ENCODE measurements at places on chromosomes 6 and 20.

GRCh38 chr6:8441452-8441851 is 6.1 kb upstream of the SLC35B3 start:
- no peak for DNase-seq

GRCh38 chr20:60255415-60255814 is 297.2 kb downstream of the CDH26 start:
- no peak for DNase-seq

- no peak for DNase-seq
These were observed 105.3 kb upstream of the BMP5 start for GRCh38 chr6:55980627-55981211.

GRCh38 chr6:113562248-113562647 is 294.9 kb upstream of the MARCKS start:
- DNase-seq, result no peak

DNA sequence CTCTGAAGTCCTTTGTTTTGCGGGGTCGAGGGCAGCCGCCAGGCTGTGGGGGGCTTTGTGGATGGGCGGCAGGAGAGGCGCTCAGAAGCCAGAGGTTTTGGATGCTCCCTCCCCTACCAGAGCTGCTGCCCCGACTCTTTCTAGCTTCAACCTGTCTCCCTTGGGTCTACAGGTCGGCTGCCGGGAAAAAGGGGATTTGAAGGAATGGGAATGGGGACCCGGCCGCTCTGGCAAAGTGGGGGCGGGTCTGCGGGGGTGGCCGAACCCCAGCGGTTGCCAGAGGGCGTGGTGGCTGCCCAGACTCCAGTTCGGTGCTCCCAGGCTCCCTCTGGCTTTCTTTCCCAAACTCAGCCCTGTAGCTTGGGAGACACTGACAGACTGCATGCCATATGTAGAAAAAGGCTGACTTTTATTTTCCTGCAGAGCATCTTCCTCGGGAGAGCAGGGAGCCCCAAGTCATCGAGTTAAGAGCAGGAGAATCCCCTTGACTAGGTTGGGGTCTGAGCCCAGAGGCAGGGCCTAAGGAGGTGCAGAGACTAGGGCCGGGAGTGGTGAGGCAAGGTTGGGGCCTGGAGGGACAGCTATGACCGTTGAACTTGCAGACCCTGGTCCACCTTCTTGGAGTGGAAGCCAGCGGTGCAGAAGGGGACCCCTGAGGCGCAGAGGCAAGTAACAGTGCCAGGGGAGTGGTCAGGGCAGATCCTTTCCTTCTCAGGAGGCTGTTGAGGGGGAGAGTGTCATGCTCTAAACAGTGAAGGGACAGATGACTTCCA is 1.4 kb upstream of the PPP1R18 start:
- DNase-seq, result peak; percentile 58

DNA sequence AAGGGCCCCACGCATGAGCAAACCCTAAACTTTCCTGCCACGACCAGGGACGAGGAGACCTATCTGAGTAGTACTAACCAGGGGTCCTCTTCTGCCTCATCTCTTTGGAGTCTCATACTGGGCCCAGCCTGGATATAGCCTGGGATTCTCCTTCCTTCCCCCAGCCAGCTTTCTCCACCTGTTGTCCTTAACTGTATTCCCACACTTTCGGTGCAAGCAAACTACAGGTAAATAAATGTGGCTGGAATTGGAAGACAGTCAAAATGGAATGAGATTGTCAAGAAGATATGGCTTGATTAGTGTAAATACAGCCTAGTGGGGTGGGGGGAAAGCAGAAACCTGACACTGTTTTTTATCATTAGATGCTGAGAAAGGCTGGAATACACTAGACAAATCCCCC is 23.5 kb upstream of the LY86 start:
- DNase-seq, result no peak

DNA sequence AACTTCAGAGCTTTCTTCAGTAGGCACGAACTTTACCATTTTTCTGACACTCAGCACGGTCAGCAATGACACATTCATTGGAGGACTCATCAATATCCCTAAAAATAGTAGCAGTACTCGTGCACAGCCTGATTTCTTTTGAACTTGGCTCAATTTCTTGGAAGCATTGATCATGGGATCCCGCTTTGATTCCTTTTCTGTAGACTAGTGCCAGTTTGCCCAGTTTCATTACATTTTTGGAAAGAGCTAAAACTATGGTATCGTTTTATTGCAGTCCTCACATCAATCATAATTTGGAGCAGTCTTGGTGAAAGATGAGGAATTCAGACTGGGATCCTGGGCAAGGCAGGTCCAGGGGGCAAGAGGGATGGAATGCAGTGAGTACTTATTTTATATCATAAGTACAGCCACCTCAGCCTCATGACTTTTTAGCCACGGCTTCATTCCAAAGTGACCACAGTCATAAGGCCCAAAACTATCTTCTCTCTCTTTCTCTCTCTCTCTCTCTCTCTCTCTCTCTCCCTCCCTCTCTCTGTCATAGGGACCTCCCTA is 170.9 kb upstream of the AKAP12 start:
- no peak for DNase-seq

DNA sequence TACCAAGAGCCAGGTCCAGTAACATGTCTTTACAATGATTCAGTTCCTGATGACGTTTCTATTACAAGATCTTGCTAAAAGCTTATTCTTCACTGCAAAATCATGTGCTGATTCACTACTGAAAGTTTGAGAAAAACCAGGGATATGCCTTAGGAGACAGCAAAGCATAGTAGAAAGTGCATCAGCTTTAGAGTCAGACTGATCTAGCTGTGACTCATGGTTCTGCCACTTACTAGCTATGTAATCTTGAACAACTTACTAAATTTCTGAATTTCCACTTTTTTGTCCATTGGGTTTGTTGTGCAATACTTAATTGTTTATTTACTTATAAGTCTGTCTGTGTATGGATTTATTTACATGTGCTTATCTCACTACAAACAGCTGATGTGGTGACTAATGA is 198.5 kb upstream of the RSPO3 start:
- DNase-seq, result peak; percentile 34

GRCh38 chr6:89360415-89360999 is 8.0 kb upstream of the UBE2J1 start:
- DNase-seq, result no peak

DNA sequence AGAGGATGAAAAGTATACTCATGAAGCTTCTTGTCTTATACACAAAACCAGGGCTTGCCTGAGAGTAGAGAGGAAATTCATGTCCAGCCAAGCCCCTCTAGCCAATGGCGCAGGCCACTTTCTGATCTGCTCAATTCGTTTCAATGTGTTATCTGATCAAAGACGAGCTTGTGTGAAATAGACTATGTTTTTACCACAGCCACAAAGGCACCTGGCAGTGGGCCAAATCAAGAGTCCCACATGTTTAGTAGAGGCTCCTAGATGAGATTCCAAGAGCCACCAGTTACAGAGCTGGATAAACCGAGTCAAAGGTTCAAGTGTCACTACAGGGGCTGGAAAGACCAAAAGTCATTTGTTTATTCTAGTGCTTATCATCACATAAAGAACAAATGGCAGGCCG is 34.9 kb downstream of the GPLD1 start:
- no peak for DNase-seq

- DNase-seq, result no peak
These were observed 33.0 kb downstream of the NOX3 start for GRCh38 chr6:155422635-155423034.

- no peak for DNase-seq
These were observed 13.8 kb downstream of the RNF144B start for GRCh38 chr6:18400831-18401446.

DNA sequence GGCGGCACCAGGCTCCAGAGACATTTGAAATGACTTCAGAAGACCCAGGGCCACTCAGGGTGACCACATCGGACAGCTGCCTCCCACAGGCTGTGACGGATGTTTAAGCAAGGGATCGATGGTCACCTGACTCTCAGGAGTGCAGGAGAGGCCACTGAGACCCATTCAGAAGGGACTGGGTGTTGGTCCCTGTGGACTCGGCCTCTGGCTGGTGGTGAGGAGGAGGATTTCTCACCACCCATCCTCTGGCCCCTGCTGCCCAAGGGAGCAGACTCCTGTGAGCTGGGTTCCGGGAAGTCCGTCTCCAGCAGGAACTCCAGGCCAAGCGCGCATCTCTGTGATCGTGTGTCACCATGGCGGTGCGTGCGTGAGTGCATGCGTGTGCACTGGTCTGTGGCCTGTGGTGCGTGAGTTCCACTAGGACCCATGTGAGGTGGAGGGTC is 25.5 kb downstream of the NPEPL1 start:
- no peak for DNase-seq

DNA sequence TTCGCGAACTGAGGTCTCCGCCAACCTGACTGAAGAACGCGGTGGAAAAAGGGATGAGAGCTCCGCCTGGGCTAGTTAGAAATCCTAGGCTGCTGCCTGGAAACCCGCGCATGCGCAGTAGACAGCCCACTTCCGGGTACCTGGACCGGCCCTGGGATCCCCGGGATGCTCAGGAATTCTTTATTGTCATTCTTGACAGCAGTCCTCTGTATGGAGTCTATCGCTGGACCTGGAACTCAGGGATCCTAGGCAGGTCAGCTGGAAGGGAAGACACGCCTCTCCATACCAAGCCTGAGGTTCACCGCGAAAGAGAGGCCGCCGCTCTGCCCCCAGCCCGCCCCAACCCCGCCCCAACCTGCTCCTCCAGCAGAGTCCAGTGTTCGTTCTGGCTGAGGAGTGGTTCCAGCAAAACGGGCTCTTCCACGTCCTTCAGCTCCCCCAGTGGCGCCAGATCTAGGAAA is 1379.2 kb upstream of the DEFB115 start:
- DNase-seq, result no peak

DNA sequence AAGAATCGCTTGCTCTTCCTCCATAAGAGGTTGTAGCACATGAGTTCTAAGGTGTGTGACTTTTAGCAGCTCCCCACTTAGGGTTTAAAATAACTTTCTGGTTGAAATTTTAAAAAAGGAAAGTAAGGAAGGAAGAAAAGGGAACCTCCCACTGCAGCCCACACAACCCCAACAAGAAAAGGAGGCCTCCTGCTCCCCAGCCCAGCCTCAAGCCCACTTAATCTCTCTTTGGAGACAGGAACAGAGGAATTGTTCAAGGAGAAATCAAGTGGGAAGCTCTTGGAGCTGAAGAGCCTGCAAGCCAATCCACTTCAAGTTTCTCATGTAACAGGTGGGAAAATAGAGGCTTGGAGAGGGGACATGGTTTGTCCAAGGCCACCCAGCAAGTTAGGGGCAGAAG is 39.1 kb upstream of the PREX1 start:
- DNase-seq, result no peak

- no peak for DNase-seq
These were observed 36.2 kb upstream of the HMGA1 start for GRCh38 chr6:34200340-34200971.

DNA sequence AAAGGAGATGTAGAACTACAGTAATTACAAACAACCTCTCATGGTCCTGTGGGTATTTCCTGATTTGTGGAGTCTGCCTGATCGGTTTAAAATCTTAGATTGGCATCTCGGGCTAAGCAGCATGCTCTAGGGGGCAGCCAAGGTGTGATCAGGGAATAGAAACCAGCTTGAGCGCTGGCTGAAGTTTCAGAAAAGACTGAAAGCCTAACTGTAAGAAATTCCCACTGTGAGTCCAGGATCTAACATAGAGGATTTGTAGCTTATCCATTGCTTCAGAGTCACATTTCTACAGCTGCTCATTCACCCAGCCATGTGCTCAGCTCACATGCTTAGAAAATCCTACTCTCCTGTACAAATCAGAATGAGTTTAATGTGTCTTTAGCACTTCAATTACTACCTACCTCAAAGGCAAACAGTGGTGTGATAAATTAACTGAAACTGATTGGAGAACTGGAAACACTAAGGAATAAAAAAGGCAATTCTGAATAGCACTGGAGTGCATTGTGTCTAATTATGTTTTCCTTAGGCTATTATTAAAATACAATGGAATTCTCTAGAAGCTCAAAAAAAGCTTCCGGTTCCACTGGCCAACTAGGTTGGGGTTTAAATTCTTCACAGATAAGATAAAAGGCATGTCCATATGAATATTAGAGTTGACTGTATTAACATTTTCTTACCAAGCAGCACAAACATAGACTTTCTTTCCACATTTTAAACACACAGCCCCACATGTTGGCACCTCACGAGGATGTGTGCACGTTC is 73.8 kb upstream of the MPC1 start:
- DNase-seq, result no peak
